Stimulated activated CD4-positive, alpha-beta T cell treated with anti-CD3 and anti-CD28 coated beads, Interleukin-2, amount 100 ng/mL, for 24 hours (primary cell): ENCODE measurements at places on chromosomes 2 and 18.

GRCh38 chr2:10940596-10940995, 28.9 kb downstream of the KCNF1 start:
- DNase-seq: no peak

DNA sequence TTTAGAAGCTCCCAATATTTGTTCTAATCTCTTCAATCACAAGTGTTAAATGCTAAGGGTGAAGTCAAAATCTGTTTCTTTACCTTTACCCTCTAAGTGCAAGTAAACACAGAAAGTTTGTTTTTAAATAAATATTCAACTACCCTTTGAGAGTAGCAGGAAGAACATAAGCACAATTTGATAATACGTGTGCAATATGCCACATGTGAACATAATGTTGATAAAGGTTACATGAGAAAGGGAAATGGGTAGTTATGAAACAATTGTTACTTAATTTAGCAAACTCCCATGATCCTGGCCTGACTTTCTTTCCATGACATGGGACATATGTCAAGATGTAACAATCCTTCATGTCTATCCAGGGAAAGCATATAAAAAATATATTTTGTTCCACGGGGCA, 7.1 kb downstream of the SPRED2 start:
- no peak for DNase-seq

DNA sequence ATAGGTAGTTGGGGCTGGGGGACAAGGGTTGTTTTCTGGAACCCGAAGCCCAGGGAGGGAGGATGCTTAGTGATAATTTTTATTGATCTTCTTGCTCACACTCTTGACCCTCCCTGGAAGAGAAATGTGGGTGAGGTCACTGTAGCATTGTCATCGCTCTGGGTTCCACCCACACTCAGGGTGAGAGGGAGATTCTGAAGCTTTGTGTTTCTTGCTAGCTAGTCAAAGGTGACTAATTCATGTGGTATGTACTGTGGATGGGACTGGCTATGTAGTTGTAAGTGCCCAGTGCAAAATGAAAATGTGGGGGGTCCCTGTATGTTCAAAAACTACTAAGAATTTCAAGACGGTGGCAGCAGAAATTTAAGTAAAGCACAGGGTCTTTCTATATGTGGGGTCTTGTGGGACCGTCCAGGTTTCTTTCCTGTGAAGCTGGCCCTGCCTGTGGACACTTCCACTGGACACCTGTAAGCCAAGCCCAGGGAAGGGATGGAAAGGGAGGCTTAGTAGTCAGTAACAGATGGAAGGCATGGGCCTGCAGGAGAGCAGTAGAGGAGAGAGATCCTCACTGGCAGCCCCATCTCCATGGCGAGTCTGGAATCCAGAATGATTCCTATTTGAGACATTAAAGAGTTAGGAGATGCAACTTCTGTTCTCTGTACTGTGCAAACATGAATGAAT, 35.0 kb downstream of the TSN start:
- DNase-seq: no peak

- DNase-seq: no peak
Observed at GRCh38 chr18:75213611-75214331, 3.2 kb downstream of the TSHZ1 start.

- no peak for DNase-seq
Observed at GRCh38 chr2:207229161-207229560, 63.4 kb upstream of the KLF7 start.

- no peak for DNase-seq
Observed at GRCh38 chr2:10228611-10229365, 73.9 kb upstream of the HPCAL1 start.
